ENCODE measurements at places on chromosomes 5 and 9. TPM values are rescaled to one million over a fixed set of nuclear protein-coding genes. Genes with fewer than 3 reads are reported as not detected.

Gene NDOR1
- 6.5 TPM for total RNA-seq

Gene LAMC3
- 1.9 TPM for total RNA-seq

Gene PAPPA
- total RNA-seq: 16.9 TPM

Gene LCN9
- not detected for total RNA-seq

Gene BARHL1
- not detected for total RNA-seq

Gene KIF12
- total RNA-seq: 0.19 TPM

Gene XPA
- 11.2 TPM for total RNA-seq

Gene TNC
- 3.2 TPM for total RNA-seq

Gene WHRN
- total RNA-seq: 3.4 TPM

- DNase-seq: peak; percentile 49
Measured at GRCh38 chr9:137034709-137035506, 3.0 kb upstream of the FUT7 start.

DNA sequence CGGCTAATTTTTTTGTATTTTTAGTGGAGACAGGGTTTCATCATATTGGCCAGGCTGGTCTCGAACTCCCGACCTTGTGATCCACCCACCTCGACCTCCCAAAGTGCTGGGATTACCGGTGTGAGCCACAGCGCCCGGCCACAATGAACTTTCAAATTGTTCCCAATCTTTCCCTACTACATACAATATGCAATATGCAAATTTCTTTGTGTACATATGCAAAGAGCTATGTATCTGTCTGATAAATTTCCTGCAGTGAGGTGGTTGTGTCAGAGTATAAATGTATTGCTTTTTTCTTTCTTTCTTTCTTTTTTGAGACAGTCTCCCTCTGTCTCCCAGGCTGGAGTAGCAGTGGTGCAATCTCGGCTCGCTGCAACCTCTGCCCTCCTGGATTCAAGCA, 48.8 kb upstream of the PLPP1 start:
- DNase-seq: no peak

DNA sequence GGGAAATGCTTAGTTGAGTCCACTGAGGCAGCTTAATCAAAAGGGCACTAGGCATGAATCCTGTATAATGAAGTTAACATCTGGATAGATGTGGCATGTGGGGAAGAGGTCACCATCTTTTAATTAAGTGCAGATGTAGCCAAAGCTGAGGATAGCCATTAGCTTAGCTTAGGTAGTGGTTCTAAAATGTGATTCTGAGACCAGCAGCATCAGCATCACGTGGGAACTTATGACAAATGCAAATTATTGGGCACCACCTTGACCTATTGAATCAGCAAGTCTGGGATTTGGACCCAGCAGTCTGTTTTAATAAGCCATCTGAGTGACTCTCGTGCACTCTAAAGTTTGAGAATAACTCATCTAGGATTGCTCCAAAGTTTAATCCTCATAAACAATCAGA, 63.8 kb downstream of the SNCAIP start:
- DNase-seq: no peak

DNA sequence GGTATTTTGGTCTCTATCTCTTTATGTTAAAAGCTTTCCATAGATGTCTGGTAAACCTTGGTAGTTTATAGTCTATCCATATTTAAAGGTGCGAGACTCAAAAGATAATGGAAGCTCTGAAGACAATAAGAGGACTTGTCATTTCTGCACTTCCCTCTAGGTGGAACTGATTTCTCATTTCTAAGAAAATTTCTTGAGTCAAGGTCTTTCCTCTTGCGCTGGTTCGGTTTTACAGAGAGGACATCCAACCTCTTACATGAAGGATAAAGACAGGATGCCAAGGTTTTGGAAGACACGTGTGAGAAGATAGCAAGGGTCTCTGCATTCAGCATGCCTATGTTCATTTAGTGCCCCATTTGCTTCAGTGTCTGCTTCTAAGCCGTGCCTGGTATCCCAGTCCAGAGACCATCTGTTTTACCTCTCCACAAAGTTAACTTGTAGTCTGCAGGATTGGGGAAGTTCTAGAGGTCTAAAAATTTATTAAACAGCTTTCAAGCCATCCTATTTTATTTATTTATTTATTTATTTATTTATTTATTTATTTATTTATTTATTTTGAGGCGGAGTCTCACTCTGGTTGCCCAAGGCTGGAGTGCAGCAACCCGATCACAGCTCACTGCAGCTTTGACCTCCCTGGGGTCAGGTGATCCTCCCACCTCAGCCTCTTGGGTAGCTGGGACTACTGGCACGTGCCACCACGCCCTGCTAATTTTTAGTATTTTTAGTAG, 41.6 kb downstream of the KIAA1191 start:
- DNase-seq: no peak

- no peak for DNase-seq
Measured at GRCh38 chr5:127770272-127770671, 67.1 kb downstream of the CCDC192 start.

- DNase-seq: no peak
Measured at GRCh38 chr9:129868023-129868871, 33.0 kb downstream of the USP20 start.

- no peak for DNase-seq
Measured at GRCh38 chr5:65822710-65823109, 100.7 kb downstream of the NLN start.

- DNase-seq: no peak
Measured at GRCh38 chr9:120387257-120388002, 192.5 kb downstream of the CDK5RAP2 start.

GRCh38 chr9:107933516-107933915, 443.9 kb upstream of the KLF4 start:
- no peak for DNase-seq

DNA sequence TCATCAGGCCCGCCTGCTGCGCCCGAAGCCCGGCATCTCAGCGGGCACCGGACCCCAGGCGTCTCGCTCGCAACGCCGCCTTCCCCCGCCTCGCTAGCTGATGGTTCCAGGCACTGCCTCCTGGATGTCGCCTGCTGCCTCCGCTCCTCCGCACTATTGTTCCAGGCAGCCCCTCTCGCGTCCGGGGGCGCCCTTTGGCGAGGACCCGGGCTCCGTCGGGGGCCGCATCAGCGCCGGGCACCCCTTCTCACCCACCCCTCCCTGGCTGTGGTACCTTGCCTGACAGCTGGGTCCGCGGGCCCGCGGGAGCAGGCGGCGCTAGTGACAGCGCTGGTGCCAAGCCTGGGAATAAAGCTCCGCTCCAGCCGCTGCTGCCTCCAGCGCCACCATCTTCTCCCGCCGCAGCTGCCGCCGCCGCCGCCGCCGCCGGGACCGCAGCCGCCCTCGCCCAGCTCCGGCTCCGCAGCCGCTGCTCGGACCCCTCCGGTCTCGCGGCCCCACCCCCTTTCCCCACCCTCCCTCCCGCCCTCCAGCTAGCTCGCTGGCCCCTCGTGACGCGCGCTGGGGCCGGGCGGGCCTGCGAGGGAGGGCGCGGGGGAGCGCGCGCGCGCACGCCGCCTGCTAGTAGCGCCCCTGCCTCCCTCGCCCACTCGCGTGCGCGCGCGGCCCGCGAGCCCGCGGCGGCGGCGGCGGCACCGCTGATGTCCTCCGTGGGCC, at the start of gene APBA1:
Gene APBA1 (minus strand): TSS at position 493 of the 717 bp plus-strand sequence.
- no peak for DNase-seq

DNA sequence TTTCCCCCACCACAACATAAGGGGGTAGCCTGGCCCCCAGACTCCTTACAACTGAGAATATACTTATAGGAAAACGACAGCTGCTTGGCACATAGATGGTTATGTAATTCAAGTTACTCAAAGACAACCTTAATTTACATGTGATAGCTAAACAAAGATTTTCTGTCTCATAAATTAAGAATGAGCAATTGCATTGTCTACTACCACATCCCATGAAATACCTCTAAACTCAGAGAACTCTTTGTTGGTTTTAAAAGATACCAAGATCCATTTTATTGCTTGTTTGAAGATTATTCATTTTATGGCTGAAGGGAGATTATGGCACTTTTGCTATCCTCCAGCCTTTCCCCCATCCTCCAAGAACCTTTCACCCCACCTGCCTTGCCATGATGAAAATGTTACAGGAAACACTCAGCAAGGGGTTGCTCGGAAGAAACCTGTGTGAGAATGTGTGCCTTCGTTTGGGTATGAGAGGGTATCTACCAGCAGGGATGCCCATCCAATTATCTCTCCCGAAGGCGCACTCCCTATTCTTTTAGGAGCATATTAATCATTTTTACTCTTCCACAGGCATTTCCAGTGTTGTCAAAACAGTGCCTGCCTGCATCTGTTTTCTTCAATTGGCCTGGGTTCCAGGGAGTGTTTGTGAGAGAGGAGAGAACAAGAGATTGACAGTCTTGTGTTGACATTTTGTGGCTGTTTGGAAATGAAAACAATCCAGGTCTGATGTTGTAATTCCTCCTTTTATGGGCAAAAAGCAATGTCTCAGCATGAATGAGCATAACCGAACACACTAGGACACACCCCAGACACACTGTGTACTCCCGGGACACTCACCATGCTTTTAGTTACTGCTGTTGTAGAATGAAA, 208.0 kb upstream of the ANKRD55 start:
- DNase-seq: no peak

GRCh38 chr5:74257060-74257527, 383.4 kb downstream of the ENC1 start:
- no peak for DNase-seq

DNA sequence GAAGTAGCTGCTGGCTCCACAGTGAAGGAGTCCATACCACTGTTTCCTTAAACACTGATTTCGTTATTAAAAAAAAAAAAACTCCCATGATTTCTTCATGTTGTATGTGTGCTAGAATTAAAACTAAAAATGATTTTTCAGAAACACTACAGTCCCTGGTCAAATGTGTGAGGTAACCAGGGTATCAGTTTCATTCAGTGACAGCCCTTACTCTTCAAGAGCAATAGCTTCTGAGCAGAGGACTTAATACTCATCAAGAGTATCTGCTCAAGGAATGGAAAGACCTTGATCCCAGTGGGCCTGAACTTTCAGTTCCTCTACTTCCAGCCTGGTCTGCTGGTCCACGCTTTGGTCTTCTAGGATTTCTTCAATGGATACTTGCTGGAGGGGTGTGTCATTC, 95.1 kb downstream of the BNC2 start:
- no peak for DNase-seq

DNA sequence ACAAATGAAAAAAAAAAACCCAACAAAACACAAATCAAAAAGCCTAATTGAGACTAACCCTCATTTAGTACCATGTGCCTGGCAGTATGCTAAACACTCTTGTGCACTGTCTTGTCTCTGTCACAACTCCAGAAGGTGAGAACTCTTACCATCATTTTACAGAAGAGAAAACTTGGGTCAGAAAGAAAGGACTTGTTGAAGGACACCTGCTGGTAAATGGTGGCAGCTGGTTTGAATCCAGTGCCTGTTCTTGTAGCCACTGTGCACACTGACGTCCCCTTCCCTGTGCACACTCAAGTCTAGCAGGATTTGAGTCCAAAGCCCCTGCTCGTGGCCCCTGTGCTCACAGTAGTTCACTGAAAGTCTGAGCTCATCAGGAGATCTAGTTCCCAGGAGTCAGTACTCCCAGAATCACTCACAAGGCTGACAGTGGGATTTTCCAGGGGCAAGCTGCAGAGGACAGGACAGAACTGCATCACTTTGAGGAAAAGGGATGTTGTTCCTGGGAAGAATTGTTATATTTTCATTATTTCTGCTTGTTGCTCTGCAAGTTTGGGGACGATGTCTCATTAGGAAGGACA, 43.0 kb upstream of the HSD17B4 start:
- DNase-seq: no peak

GRCh38 chr9:91407580-91408318, 15.9 kb downstream of the NFIL3 start:
- no peak for DNase-seq

- no peak for DNase-seq
Measured at GRCh38 chr9:36845844-36846243, 188.2 kb downstream of the PAX5 start.

- no peak for DNase-seq
Measured at GRCh38 chr9:71741926-71742648, 26.2 kb downstream of the CEMIP2 start.

DNA sequence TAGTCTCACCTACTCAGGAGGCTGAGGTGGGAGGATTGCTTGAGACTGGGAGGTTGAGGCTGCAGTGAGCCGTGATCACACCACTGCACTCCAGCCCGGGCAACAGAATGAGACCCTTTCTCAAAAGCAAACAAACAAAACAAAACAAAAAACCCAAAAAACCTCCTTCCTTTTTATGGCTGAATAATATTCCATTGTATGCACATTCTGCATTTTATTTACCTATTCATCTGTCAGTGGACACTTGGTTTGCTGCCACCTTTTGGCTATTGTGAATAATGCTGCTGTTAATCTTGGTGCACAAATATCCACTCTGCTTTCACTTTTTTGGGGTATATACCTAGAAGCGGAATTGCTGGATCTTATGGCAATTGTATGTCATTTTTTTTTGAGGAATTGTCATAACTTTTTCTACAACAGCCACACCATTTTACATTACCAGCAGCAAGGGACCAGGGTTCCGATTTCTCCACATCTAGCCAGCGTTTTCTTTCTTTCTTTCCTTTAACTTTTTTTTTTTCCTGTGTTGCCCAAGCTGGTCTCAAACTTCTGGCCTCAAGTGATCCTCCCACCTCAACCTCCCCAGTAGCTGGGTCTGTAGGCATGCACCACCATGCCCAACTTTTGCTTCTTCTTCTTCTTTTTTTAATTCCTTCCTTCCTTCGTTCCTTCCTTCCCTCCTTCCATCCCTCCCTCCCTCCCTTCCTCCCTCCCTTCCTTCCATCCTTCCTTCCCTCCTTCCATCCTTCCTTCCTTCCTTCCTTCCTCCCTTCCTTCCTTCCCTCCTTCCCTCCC, 30.6 kb downstream of the NKX2-5 start:
- no peak for DNase-seq

GRCh38 chr9:18143073-18143745, 330.7 kb upstream of the ADAMTSL1 start:
- DNase-seq: no peak

- DNase-seq: no peak
Measured at GRCh38 chr5:65981969-65982619, 55.7 kb downstream of the ERBIN start.

GRCh38 chr5:177423671-177424070, 2.8 kb upstream of the GRK6 start:
- DNase-seq: no peak

- no peak for DNase-seq
Measured at GRCh38 chr9:71120501-71121247, 747 bp downstream of the TRPM3 start.

- no peak for DNase-seq
Measured at GRCh38 chr5:95152535-95152934, 132.4 kb downstream of the MCTP1 start.

DNA sequence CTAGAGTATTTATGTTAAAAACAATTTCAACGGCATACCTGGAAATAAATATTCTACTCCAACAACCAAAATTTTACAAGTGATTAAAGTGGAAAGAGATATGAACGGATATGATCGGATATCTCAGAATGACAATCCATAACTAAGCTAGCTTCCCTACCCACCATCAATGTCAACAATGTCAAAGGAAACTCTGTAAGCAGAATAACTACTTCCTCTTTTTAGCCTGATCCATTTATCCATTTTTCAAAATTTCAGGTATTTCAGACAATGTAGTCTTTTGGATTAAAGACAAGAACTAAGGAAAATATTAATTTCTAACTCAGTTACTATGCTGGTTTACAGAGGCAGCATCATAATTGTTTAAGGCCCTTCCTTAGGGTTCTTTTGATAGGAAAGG, 188.7 kb downstream of the DENND1A start:
- no peak for DNase-seq

- DNase-seq: no peak
Measured at GRCh38 chr5:127589309-127590030, 59.4 kb upstream of the CTXN3 start.

- DNase-seq: no peak
Measured at GRCh38 chr5:55865831-55866230, 14.7 kb downstream of the IL31RA start.

- no peak for DNase-seq
Measured at GRCh38 chr5:127076315-127077129, 3.2 kb upstream of the C5orf63 start.
